PC-3 (cell line): ENCODE measurements at places on chromosomes 4 and X. TPM values are rescaled to one million over a fixed set of nuclear protein-coding genes. Genes with fewer than 3 reads are reported as not detected.

MAGEA4 gene
- not detected in 2 replicates for total RNA-seq

PSAPL1 gene
- 0.15 TPM in 1 of 2 replicates, not detected in the other for total RNA-seq

GPR173 gene
- total RNA-seq = 1.6 and 2.2 TPM in 2 replicates

GABRG1 gene
- total RNA-seq = not detected in 2 replicates

AKAP14 gene
- total RNA-seq = not detected in 2 replicates

ARSJ gene
- total RNA-seq = 16.4 and 19.1 TPM in 2 replicates

BST1 gene
- total RNA-seq = 0.69 and 0.86 TPM in 2 replicates

CENPE gene
- 15.3 and 17.3 TPM in 2 replicates for total RNA-seq

FBXL5 gene
- 21.9 and 42.4 TPM in 2 replicates for total RNA-seq

PTCHD1 gene
- total RNA-seq = not detected in 2 replicates

GAB3 gene
- 3.1 TPM in 1 of 2 replicates, not detected in the other for total RNA-seq

PRICKLE3 gene
- total RNA-seq = 16.5 and 29.1 TPM in 2 replicates

- no peak for DNase-seq
Measured at GRCh38 chr4:67555447-67555846, 3.1 kb upstream of the STAP1 start.

- no peak for DNase-seq
Measured at GRCh38 chr4:159757499-159757898, 654.6 kb downstream of the RAPGEF2 start.

GRCh38 chr4:164531336-164531735, 222.6 kb upstream of the SMIM31 start:
- DNase-seq = peak; percentile 35

GRCh38 chrX:49000636-49001035, 1.4 kb downstream of the GRIPAP1 start:
- no peak for DNase-seq

DNA sequence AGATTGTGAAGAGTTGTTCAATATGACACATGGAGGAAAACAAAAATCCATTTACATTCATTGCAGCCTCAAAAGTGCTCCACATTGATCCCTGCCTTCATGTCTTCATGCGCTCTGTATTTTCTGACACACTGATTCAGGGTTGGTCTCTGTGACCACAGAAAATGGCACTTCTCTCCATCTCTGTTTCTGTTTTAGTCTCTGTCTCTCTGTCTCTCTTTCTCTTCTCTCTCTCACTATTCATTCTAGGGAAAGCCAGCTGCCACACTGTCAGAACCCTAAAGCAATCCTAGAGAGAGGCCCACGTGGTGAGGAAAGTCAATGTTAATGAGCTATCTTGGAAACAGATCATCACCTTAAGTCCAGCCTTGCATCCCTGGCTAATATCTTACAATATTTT, 2238.4 kb downstream of the PCDH7 start:
- no peak for DNase-seq

GRCh38 chrX:43176686-43177085, 398.7 kb upstream of the PPP1R2C start:
- DNase-seq = no peak

- no peak for DNase-seq
Measured at GRCh38 chr4:148881860-148882643, 439.8 kb upstream of the NR3C2 start.

GRCh38 chr4:118270492-118270891, 82.3 kb downstream of the PRSS12 start:
- DNase-seq = peak; percentile 66

GRCh38 chr4:159828687-159829086, 725.8 kb downstream of the RAPGEF2 start:
- no peak for DNase-seq

- DNase-seq = peak; percentile 72
Measured at GRCh38 chr4:13966231-13967195, 339.0 kb upstream of the BOD1L1 start.

GRCh38 chrX:23168291-23168690, 166.4 kb upstream of the PTCHD1 start:
- DNase-seq = no peak

- DNase-seq = no peak
Measured at GRCh38 chr4:184437565-184438265, 36.6 kb downstream of the IRF2 start.

- peak; percentile 57 for DNase-seq
Measured at GRCh38 chrX:104668550-104668949, 102.6 kb downstream of the IL1RAPL2 start.

DNA sequence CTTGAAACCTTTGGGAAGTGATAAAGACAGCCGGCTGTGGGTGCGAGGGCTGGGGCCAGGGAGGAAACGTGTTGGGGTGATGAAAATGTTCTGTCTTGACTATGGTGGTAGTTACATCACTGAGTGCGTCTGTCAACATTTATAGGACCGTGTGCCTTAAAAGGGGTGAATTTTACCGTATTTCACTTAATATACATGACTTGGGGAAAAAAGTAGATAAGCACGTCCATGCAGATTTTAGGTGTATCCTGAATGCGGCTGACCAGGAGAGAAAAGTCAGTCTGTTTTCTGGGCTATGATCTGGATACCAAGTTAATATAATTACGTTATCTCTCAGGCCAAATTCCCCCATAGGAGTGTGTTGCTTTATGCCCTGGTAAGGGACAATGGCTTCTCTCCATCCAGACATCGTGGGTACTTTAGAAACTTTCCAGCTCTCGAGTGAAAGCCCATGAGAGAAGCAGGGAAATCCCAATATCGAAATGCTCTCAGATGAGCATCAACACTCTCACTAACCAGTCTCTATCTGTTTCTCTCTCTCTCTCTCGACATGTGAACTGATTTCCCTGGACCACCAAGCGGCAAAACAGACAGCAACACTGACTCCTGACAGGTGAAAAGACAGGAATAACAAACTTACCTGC, 71.5 kb downstream of the IRF2 start:
- no peak for DNase-seq

DNA sequence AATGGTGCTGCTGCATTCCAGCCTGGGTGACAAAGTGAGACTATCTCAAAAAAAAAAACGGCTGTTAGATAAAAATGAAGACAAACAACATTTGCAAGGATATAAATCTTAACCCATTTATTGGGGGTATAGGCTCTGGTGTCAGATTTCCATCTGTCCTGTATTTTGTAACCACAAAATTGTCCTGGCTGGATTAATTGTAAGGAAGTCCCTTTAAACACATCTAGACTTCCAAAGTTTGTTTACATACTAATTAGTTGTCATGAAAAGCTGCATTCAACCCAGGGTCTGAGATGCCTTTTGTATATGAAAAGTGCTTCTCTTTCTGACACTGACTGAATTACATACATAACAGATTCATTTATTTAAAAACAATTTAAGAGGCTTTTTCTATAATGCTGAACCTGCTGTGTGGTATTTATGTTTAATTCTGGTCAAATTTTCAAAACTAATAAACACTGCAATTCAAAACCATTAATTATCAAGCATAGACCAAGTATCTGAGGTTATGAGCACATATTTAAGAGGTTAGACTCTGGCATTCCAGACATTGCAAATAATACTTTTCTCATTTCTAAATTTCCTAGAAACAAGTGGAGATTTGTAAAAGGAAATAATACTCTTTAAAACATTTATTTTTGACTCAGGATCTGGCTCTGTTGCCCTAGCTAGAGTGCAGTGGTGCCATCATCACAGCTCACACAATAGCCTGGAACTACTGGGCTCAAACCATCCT, 17.5 kb upstream of the UGDH start:
- DNase-seq = peak; percentile 32

GRCh38 chrX:43860646-43861370, 21.4 kb downstream of the MAOB start:
- peak; percentile 77 for DNase-seq

GRCh38 chr4:151227172-151227571, 49.8 kb upstream of the PRSS48 start:
- no peak for DNase-seq

GRCh38 chrX:93673056-93673868, at the start of gene NAP1L3:
Gene NAP1L3, minus strand, starts transcription at chrX:93673578. Its CDS starts 274 bp downstream, at chrX:93673304.
- DNase-seq = peak; percentile 44

DNA sequence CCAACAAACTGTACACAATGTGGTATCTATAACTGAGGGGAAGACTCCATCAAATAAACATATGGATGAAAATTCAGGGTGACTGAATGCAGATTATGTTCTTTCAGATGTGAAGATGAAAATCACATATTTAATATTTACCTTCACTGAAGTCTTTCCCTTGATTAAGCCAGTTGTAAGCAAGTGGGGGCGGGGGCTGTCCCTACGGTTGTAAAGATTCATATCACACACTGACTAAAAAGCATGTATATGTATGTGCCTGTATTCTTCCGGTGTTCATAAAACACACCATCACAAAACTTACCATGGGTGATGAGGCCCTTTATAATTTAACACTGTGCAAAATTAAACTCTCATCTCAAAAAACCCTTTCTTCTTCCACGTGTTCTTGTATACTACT, 1.3 kb downstream of the TAB3 start:
- no peak for DNase-seq

DNA sequence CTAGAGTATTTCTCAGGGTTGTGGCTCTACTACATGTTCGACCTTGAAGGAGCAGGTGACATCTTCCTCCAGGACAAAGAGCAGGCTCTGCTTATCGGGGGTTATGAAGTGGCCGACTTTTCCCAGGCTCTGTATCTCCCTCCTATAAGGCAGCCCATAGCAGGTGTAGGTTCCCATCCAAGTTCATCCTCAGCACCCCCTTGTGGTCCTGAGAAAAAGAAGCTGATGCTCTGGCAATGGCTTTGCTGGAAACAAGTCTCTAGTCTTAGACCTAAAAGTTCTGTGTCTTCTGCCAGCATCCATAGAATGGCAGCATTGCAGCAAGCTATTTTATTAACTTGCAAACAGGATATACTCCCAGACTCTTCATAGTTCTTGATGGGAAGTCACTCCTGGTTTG, 836.6 kb upstream of the PRKX start:
- peak; percentile 47 for DNase-seq

GRCh38 chr4:131609039-131609438, 1540.1 kb upstream of the PCDH10 start:
- DNase-seq = no peak

DNA sequence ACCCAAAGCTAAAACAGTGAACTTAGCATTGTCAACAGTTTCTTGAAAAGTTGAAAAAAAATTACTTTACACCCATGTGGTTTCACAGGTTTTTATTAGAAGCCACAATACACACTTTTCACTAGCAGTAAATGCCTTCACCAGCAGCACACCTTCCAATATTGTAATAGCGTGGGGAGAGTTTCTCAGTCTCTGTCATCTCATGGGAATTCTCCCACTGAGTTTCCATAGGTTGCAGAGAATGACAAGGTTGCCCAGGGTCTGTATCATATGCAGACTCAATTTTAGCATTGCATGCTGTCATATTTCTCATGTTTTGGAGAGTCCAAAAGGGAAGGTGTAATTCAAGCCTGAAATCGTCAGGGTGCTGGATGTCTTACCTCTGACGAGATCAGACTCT, 486.1 kb upstream of the TENM3 start:
- no peak for DNase-seq

GRCh38 chr4:165378398-165378744, 437 bp upstream of the CPE start:
- no peak for DNase-seq

DNA sequence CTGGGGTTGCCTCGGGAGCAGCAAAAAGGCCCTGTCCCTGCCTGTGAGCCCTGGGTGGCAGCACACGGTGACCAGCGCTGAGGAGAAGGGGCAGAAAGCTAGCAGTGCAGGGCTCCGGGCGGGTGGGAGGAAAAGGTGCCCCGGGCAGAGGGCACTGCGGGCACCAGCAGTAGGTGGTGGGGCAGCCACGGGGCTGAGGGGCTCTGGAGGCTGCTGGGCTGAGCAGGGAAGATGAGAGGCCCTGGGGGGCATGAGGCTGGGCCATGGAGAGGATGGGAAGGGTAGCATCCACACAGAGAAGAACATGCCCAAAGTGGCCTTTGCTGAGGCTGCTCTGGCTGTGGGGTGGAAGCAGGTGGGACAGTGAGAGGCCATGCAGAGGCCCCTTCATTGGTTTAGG, 67.5 kb upstream of the NKX1-1 start:
- no peak for DNase-seq

- DNase-seq = no peak
Measured at GRCh38 chrX:134482371-134482770, 22.4 kb downstream of the HPRT1 start.

DNA sequence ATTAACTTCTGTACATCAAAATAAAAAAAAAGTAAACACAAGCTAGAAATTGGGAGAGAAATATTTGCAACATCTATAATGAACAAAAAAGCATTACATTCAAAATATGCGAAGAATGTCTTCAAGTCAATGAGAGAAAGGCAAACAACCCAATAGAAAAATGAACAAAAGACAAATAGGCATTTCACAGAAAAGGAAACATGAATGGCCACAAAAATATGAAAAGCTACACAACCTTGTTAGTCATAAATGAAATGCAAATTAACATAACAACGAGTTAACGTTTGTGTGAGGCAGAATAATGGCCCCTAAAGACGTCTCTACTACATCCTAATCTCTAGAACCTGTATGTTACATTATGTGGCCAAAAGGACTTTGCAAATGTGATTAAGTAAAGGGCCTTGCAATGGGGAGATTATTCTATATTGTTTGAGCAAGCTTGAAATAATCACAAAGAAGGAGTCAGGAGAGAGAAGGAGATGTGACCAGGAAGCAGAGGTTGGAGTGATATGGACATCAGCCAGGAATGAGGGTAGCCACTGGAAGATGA, 86.8 kb downstream of the WDFY3 start:
- DNase-seq = peak; percentile 7

- no peak for DNase-seq
Measured at GRCh38 chr4:52743444-52744019, 7.7 kb downstream of the ERVMER34-1 start.

GRCh38 chr4:183918696-183919095, 13.6 kb downstream of the STOX2 start:
- DNase-seq = no peak

DNA sequence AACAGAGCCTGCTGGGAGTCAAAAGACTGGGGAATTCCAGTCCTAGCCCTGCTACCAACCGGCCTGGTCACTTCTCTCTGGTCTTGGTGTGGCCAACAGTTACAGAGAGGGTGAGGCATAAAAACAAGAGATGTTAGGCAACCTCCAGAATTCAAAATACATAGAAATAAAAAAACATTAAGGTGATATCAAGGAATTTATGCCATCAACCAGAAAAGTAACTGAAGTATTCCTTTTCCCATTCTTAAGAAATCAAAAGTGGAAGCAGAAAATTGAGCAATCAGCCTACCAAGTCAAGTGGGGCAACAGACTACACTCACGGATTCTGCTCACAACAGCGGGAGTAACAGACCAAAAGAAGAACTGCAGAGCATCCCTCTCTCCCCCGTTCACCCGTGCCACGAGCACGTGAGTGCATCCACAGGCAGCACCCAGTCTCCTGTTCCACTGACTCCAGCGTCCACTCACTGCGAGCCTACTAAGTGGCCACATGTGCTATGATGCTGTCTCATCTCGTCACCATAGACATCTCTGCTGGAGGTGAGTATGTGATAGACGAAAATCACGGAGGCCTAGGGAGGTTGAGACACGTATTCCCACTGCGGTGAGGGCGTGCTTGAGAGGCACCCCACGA, 29.3 kb downstream of the AFAP1 start:
- DNase-seq = peak; percentile 11

DNA sequence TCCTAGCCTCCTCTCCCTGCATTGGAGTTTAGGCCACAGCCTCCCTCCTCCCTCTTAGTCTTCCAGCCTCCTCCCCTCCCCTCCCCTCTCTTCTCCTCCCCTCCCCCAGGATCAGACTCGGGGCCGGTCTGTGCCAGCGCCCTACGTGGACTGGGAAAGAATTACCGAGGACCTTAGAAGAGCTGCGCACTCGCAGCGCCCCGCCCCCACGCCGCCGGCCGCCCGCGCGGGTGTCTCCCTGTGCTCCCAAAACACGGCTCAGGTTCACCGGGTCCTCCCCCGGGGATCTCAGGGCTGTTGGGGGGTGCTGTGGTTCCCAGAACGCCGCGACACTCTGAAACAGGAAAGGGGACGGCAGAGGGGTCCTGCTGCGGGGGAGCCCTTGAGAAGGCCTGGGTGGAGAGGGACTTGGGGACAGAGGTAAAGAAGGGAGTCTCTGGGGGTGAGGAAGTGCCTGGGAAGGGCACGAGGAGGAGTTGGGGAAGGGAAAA, 122.3 kb upstream of the TBL1X start:
- peak; percentile 87 for DNase-seq
